Dermis microvascular lymphatic vessel endothelial cell (primary cell): ENCODE measurements at places on chromosomes 7 and 10. TPM values are rescaled to one million over a fixed set of nuclear protein-coding genes. Genes with fewer than 3 reads are reported as not detected.

The TASOR2 gene
- total RNA-seq: 35.3 and 47.5 TPM in 2 replicates

The BPGM gene
- total RNA-seq: 9.8 and 10.9 TPM in 2 replicates

The PDK4 gene
- 53.1 and 219 TPM in 2 replicates for total RNA-seq

The LEP gene
- total RNA-seq: not detected in 2 replicates

The CPA1 gene
- total RNA-seq: not detected in 2 replicates

The FAM180A gene
- not detected in 2 replicates for total RNA-seq

The PTPN20 gene
- 0.13 and 0.76 TPM in 2 replicates for total RNA-seq

The CFAP70 gene
- 0.13 and 0.26 TPM in 2 replicates for total RNA-seq

The HHEX gene
- 36.8 and 62.8 TPM in 2 replicates for total RNA-seq

The ALOX5 gene
- not detected in 2 replicates for total RNA-seq

The MMRN2 gene
- total RNA-seq: 82.2 and 108 TPM in 2 replicates

The OAT gene
- total RNA-seq: 109 and 114 TPM in 2 replicates

The VWA2 gene
- not detected in 2 replicates for total RNA-seq

The CACNB2 gene
- under 0.01 TPM in 1 of 2 replicates, not detected in the other for total RNA-seq
